ENCODE measurements at places on chromosomes 11 and 22.

DNA sequence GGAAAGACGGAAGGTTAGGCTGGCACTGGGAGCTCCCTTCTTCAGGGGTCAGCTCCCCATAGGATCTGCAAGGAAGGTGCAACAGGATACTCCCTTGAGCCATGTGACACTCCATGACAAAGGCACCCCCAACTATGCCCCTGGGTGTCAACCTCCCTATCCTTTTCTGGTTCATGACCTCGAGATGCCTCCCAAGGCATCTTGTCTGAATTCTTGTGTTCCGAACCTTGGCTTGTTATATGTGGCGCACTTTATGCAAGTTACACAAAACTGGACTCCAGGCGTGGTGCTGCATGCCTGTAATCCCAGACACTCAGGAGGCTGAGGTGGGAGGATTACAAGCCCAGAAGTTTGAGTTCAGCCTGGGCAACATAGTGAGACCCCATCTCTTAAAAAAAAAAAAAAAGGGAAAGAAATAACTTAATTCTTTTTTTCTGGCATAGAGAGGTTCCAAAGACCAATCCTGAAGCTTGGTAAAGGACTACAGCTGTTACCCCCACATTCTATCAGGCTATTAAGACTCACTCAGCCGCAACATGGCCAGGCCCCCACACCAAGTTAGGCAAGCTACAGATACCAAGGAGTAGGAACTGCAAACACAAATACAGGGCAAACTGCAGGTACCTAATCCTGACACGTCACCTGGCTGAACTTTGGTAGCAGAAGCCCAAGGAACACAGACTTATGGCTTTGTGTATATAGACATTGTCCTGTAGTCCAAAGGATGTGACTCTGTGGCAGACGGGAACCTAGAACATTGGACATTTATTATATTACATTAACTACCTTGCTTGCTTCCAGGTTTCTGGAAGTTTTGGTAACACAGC is 1.4 kb downstream of the C11orf24 start:
- DNase-seq = no peak

GRCh38 chr11:64183890-64184289 is 2.1 kb upstream of the STIP1 start:
- DNase-seq = no peak

GRCh38 chr22:26981541-26981940 is 324.2 kb downstream of the MIAT start:
- no peak for DNase-seq

DNA sequence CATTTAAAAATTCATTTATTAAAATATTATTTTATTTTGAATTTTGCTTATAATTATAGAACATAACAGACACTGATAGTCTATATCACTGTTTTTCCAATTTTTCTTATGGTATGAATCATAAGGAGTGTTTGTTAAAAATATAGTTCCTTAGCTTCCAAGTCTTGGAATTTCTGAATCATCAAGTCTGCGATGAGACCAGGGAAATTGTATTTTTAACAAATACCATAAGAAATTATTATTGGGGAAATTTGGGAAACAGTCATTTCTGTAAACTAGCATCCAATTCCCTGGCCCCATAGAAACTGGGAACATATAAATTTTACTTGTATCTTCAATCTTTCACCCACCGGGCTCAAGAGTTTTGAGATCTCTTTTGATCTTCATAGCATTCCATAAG is 38.0 kb upstream of the PICALM start:
- no peak for DNase-seq

- peak; percentile 66 for DNase-seq
These were observed 1.3 kb upstream of the ZDHHC8 start for GRCh38 chr22:20130319-20130718.

DNA sequence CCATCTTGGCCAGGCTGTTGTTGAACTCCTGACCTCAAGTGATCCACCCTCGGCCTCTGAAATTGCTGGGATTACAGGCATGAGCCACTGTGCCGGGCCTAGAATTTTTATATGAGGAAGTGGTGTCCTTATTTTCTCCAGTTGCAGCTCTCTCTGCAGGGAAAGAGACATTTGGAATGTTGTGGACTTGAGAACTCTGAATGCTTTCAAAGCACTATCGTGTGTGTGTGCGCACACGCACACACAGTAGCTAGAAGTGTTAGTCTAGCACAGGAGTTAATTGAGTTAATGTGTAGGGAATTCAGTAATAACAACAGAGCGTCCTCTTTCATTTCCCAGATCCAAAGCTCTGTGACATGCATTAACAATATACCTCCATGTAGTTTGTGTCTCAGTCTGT is 164.0 kb upstream of the RASSF10 start:
- DNase-seq = no peak

GRCh38 chr22:42336527-42337227 is 66.2 kb upstream of the TCF20 start:
- no peak for DNase-seq

DNA sequence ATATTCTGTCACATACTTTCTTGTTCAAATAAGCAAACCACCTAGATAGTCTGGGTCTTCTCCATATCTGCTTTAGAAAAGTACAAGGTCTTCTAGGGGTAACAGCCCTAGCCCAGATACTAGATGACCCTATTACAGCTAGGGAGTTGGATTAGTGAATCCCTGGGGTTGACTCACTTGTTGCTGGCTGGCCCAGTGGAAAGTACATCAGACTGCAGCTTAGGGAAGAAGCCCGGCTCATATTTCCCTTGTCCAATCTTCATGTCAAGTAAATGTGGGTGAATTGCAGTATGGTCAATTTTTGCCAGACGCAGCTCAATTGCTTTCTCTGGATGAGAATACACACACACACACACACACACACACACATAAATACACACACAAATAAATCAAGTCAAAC is 79.1 kb upstream of the SCUBE2 start:
- DNase-seq = no peak

DNA sequence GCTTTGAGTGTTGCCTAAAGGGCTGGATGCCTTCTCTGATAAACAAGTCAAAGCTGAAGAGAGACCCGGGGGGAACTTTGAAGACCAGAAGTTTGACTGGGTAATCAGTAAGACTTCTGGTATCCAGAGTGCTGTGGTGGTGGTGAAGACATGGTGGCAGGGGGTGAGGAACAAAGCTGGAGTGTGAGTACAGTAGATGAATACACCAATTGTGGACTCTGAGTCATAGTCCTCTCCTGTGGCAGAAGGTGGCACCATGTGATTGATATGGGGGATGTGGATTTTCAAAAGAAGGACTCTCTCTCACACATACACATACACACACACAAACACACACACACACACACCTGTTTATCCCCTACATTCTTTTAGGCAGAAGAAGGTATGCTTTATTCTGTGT is 12.3 kb downstream of the MS4A6A start:
- no peak for DNase-seq

DNA sequence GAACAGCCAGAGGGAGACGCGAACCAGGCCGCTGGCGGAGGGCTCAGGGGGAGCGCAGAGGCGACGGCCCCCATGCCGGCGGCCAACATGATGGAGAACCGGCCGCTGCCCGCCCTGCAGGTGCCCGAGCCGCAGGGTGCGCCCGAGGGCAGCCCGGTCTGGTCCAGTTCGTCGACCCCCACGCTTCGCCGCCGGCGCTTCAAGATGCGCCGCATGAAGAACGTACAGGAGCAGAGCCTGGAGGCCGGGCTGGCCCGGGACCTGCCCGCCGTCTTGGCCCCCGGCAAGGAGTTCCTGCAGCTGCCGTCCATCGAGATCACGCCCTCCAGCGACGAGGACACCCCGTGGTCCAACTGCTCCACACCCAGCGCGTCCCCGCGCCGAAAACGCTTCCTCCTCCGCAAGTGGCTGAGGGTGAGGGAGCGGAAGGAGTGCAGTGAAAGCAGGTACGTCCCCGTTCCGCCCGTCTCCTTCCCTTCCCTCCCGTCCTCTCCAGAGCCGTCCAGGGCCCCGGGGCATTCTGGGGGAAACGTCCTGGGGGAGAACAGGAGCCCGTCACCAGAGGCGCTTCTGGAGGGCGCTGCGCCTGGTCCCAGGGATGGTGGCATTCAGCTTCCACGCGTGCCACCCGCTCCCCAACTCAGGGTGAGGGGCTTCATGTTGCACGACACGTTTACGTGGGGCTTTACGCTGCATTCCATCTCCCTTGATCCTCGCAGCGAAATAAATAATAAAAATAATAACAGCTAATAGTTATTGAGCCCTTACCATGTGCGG is 840 bp downstream of the GRAMD1B start:
- peak; percentile 50 for DNase-seq

DNA sequence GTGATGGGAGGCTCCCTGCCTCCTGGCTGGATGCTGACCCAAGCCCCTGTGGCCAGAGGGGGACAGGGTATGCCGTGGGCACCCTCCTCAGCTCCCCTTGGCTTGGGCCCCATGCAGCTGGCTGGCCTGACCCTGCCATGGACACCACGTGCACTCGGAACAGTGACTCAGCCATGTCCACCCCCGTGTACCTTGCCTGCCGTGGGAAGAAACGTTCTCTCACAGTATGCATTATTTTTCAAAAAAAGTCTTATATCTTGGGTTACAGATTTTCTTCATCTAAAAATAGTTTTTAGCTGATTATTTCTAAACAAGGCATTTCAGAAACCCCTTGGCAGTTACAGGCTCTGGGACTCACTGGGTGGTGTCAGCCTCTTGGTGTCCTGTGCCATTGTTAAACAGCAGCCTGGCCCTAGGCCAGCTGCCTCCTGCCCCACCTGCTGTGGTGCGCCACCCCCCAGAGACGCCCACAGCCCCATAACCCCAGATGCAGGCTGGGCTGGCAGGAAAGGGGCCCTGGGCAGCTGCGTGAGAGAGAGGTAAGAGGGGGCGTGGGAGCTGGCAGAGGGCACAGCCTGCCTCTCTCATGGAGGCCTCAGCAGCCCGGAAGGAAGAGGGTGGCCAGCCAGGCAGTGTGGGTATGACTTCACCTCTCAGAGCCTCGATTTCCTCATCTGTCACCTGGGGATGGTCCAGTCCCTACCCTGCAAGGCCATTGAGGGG is 99.8 kb downstream of the MORC2 start:
- DNase-seq = no peak

- peak; percentile 40 for DNase-seq
These were observed 4.4 kb downstream of the EFEMP2 start for GRCh38 chr11:65868076-65868667.

DNA sequence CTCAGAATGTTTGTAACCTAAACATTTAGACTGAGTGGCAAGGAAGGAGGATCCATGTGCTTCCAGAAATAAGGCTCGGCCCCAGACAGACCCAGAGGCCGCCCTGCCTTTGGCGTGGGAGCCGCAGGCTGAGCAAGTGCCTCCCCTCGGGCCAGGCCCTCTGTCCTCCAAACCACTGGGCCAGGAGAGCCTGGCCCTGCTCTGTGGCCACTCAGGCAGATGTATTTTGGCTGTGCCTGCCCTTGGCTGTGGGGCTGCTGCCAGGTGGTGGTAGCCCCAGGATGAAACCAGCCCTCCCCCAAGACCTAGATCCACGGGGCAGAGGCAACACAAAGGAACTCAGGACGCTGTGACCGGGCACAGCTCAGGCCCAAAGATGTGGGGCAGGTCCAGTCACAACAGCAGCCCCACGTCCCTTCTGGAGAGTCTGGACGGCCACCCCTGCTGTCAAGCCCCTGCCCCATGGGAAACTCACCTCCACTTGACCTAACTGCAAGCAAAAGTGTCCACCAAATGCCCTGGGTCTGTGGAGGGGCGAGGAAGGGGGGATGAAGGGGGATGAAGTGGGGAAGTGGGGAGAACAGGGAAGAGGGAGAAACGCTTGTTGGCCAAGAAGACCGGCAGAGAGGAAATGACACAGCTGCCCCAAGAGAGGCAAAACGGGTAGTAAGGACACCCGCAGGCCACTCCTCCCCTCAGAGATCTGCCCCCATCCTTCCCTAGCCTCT is 24.0 kb downstream of the PISD start:
- no peak for DNase-seq

DNA sequence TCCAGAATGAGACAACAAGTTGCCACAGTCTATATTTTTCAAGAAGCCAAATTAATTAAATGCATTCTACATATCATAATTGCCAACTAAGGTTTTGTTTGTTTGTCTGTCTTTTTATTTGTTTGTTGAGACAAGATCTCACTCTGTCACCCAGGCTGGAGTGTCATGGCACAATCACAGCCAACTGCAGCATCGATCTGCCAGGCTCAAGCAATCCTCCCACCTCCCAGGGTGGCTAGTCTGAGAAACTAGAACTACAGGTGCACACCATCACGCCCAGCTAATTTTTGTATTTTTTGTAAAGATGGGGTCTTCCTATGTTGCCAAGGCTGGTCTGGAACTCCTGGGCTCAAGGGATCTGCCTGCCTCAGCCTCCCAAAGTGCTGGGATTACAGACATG is 140.0 kb downstream of the LRRC4C start:
- no peak for DNase-seq

DNA sequence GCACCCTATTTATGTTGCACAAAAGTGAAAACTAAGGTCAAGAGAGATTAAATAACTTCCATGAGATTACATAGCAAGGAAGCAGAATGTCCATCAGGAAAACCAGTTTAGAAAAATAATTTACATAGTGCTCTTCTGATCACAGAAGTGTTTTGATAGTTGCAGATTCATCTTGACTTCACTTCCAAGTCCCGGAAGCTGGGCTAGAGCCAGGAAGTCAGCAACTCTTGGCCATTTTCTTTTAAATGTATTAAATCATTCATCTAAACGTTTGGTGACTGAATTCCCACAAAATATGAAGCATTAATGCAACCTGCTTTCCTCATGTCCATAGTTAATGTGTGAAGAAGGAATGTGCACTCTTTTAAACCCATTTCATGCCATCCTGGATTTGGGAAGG is 29.7 kb downstream of the APLP2 start:
- DNase-seq = no peak

GRCh38 chr11:1252371-1253102 is 29.7 kb downstream of the MUC5B start:
- DNase-seq = no peak

GRCh38 chr22:36765943-36766450 is 9.9 kb downstream of the IFT27 start:
- no peak for DNase-seq

DNA sequence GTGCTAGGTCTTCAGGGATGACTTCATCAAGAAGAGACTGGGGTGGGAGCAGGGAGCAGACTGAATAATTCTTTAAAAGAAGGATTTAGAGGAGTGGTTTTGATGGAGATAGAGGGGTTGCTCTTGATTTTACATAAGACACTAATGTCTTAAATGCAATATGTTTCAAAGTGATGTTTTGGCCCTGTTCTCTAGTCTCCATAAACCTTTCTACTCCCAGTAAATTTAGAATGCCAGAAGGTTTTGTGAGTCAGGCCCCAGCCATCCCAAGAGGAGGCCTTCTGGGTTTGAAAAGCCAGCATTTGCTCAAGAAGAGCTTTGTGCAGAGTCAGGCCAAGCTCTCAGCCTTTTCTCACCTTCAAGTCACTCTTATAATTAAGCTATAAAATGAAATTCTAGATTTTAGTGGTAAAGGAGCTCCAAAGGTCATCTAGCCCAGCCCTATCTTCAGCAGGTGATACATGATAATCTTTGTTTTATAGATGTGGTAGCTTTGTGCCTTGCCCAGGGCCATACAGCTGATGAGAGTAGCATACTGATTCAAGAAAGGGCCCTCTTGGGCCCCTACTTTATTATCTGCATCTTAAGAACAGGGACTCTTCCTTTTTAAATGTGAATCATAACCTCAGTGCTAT is 122.8 kb upstream of the MTNR1B start:
- DNase-seq = no peak

Data from CD4-positive, alpha-beta T cell (primary cell).